IMR-90 (cell line): ENCODE measurements at places on chromosomes 1 and 21. TPM values are rescaled to one million over a fixed set of nuclear protein-coding genes. Genes with fewer than 3 reads are reported as not detected.

KRTAP23-1 gene
- total RNA-seq: not detected in 2 replicates

PTGS2 gene
- 4.8 and 6.9 TPM in 2 replicates for total RNA-seq

SPRR2F gene
- total RNA-seq: not detected in 2 replicates

DNA sequence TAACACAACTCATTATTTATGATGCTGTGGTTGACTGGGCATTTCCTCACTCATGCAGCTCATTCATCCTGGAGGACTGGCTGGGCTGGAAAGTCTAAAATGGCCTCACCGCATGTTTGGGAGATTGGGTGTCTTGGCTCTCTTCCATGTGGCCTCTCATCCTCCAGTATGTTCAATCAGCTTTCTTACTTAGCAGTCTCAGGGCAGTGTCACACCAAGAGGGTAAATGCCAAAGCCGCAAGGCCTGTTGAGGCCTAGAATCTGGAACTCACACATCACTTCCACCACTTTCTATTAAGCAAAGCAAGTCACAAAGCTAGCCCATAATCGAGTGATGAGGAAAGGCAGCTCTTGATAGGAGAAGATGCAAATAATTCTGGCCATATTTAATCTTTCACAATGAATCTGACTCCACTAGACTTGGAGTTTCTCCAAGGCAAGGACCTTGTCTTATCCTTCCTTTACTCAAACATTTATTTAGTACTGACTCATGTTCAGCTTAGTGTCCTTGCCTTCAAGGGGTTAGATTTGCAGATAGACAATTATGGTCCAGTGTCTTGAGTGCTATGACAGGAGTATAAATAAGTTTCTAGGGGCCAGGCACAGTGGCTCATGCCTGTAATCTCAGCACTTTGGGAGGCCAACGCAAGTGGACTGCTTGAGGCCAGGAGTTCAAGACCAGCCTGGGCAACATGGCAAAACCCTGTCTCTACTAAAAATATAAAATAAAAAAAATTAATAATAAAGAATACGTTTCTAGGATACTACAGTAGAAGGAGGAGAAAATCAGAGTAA, 45.1 kb downstream of the TMEM53 start:
- DNase-seq: peak; percentile 96

LAMC2 gene
- 2.2 and 2.3 TPM in 2 replicates for total RNA-seq

BTBD8 gene
- 2.0 and 3.6 TPM in 2 replicates for total RNA-seq

SLC9C2 gene
- not detected in 2 replicates for total RNA-seq

RIPPLY3 gene
- total RNA-seq: not detected in 2 replicates

GRCh38 chr1:239169276-239169675, 217.1 kb upstream of the CHRM3 start:
- no peak for DNase-seq

- DNase-seq: no peak
These were observed 142.0 kb downstream of the LRIG2 start for GRCh38 chr1:113215015-113215414.

DNA sequence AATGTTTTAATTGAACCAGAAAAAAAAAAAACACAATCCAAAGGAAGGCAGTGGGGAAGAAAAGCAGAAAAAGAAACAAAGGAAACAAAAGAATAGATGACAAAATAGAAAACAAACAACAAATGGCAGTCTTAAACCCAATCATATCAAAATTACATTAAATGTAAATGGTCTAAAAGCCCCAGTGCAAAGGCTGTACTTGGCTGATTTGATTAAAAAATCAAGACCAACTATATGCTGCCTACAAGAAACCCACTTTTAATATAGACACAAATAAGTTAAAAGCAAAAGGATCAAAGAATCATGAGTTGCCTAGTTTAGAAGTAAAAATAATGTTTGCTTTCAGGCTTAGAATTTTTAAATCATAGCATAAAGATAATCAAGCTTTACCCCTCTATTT, 19.8 kb upstream of the C1orf115 start:
- DNase-seq: no peak

DNA sequence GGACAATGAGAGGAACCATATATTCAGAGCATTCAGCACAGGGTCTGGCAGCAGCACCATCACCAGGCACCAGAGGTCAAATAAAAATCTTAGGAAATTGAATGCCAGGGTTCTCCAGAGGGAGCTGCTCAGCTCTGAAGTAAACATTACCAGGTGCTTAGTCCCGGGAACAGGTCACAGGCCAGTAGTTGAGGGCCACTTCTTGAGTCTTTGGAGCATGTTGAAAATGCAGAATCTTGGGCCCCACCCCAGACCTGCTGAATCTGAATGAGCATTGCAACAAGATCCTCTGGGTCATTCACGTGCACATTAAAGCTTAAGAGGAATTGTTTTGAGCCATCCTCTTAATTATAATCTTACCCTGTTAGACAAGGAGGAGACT, 33.8 kb downstream of the PHC2 start:
- DNase-seq: no peak

FRRS1 gene
- total RNA-seq: 21.7 and 23.5 TPM in 2 replicates

RASSF5 gene
- total RNA-seq: 0.18 and 0.56 TPM in 2 replicates

DNA sequence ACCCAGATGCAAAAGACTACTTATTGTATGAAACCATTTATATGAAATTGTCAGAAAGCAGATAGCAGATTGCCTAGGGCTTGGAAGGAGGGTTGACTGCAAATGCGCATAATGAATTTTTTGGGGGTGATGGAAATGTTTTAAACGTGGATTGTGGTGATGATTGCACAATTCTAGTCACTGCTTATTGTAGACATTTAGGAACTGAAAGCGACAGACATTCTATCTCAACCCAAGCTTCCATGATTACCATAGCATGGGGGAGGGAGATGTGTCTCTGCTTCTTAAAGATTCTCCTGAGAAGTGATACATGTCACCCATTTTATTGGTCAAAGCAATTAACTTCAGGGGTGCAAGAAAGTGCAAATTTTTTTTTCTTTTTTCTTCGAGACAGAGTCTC, 2.8 kb upstream of the MTF2 start:
- DNase-seq: no peak

DNA sequence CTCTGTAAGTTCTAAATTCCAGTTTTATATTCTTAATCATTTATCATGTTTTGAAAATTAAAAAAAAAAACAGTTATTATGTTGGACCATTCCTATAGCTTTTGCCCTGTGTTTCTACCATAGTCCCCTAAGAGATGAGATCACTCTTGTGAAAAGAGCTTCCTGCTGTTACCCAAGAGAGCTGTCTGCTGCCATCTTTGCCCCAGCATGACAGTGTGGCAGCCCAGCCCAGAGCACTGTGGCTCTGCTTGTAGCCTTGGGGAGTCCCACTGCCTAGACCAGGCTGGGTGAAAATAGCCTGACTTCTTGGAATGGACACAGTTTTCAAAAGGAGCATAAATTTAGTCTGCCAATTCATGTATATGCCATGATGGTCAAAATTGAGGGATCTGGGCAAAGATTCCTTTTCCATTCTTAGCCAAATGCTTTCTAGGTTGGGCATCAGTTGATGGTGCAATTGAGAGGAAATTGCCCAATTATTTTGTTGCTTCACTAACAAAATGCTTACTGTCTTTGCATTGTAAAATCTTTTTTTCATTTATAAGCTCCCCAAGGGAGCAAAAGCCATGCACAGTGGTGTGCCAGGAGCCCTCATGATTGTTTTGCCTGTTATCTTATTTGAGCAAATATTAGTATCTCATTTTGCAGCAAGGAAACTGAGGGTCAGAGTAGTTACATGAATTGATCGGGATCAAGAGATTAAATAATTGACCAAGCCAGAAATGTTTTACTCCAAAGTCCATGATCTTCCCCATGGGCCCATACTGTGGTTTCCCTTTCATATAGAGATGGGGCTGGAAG, 72.8 kb downstream of the ETS2 start:
- DNase-seq: no peak

DNA sequence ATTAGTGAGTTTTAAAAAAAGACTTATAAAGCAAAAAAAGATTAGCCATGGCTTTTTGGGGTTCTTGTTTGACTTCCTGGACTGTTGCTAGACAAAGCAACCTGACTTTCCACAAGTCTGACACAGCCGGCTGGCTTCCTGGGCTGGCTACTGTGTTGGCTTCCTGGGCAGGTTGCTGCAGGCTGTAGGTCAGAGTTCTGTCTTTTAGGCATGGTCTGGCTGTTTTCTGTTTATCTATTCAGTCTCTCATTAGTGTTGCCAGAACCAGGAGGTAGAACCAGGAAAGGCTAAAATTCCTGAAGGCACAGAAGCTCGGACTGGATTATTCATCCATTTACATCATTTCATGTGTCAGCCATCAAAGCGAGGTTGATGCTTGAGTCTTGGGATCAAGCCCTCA, 88.6 kb upstream of the SLC35F3 start:
- no peak for DNase-seq

DNA sequence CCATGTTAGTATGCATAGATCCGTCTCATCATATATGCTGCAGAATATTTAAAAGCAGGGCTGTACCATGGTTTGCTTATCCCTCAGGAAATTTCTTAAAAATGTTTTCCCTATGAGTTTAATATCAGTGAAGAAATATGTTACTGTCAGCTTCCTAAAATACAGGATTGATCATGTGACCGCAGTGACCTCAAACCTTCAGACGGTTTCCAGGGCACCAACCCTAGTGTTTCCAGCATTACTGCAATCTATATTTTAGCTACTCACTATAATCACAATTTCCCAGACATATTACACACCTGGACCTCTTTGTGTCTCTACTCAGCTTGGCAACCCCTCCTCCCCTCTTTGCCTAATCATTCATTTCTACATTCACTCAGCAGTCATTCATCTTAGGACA, 7.7 kb upstream of the SDHB start:
- no peak for DNase-seq

APOBEC4 gene
- total RNA-seq: not detected in 2 replicates

TNFRSF14 gene
- total RNA-seq: 1.3 and 1.7 TPM in 2 replicates

GRCh38 chr1:228513236-228513900, 26.2 kb downstream of the RNF187 start:
- no peak for DNase-seq

DNA sequence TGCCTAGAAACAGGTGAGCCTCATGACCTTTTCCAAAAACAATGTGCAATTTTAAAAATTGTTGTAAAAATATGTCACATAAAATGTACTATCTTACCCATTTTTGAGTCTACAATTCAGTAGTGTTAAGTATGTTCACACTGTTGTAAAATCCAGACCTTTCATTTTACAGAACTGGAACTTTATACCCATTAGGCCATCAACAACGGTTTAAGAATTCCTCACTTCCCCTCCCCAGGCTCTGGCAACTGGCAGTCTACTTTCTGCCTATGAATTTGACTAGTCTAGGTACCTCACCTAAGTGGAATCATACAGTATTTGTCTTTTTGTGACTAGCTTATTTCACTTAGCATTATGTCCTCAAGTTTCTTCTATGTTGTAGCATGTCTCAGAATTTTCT, 8.6 kb downstream of the CTSE start:
- no peak for DNase-seq

DNA sequence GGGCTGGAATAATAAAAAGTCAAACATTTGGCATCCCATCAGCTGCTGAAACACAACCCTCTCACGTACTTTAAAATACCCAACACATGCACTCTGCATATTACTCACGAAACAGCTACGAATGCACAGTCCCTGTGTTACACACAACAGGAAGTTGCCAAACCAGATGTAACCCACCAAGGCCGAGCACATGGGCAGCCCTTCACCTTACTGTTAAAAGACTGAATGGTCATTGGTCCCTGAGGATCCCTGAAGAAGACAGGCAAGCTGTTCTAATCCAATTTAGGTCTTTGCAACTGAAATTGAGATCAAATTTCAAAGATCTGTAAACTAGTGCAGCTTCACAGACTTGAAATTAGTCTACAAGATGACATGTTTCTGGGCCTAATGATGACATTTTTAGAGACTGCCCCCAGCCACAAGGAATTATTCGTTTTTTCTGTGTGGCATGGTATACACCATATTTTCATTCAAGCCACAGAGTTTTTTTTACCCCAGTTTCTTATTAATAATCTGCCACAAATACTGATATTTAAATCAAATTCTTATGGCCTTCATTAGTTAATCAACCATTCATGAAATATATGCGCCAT, 25.6 kb upstream of the IER5 start:
- DNase-seq: peak; percentile 66

GRCh38 chr1:233654658-233655280, 40.9 kb downstream of the KCNK1 start:
- no peak for DNase-seq

GRCh38 chr1:204356997-204357396, 2.7 kb downstream of the PLEKHA6 start:
- DNase-seq: peak; percentile 26

DNA sequence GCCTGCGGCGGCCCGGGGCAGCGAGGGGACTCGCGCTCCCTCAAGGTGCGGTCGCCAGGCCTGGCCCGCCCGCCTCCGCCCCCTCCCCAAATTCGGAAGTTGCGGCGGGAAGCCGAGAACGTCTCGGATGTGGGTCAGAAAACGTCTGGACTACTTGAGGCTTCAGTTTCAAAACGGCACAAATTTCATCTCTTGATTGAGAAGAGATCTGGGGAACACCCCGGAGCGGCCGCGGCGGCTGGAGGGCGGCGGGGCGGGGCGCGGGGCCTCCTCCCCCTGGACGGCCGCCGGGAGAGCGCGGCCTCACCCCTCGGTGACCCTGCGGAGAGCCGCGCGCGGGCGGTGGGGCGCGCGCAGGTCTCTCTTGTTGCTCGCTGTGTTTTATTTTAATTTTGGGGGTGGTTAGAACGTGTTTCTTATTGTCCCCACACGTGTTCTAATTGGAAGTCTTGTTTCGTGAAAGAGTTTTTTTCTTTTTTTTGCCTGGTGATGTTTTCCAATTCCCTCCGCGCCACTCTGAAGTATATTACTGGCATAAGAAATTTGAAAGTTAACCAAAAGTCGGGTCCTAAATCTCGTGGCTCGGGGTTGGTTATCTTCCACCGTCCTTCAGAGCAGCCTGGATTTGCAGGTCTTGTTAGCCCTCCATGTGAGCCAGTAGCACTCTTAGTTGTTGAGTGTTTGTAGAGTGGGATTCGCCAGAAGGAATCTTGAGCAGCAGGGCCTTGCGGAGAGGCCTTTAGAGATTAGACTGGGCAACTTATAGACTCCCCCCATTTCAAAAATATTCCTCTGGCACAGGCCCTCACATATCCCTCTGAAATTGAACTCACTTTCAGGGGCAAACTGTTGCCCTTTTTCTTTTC, 749 bp downstream of the PCBP3 start:
- DNase-seq: no peak

- no peak for DNase-seq
These were observed 12.0 kb upstream of the RYR2 start for GRCh38 chr1:237029850-237030535.

- DNase-seq: peak; percentile 20
These were observed 909 bp upstream of the PAXBP1 start for GRCh38 chr21:32772281-32773047.

GRCh38 chr1:81920245-81920740, 119.6 kb downstream of the ADGRL2 start:
- peak; percentile 74 for DNase-seq
